ENCODE measurements at places on chromosomes 12 and 14.

DNA sequence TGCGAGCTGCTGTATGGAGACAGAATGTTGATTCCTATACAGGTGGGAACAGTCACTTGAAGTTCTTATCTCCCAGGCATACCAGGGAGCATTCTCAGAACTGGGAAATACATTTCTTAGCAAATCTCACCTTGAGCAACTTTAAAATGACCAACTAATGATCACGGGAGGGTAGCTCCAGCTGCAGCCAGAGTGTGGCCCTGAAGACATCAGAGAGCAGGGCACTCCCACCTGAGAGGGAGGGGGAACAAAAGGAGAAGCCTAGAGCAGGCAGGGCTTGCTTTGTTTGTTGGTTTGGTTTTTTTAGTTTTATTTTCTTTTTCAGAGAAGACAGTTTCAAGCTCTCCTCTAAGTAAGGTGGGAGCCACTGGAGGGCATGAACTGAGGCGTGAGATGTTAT, 101.1 kb downstream of the OTX2 start:
- DNase-seq, result no peak

DNA sequence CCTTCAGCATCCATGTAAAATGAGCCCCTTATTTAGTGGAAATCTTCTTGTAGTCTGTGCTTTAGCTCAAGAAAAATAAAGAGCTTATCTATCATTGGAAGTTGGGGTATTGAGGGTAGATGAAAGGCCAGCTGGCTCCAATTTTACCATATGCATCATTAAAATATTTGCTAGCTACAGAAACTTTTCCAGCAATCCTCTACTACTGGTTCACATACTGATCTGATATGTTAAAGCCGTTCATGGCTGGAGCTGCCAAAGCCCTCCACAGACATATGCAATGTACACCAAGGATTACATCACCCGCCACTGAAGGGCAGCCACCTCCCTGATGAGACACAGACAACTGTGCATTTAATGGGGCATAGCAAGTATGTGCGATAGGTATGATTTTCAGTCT, 1205.3 kb downstream of the GALC start:
- DNase-seq, result no peak

- no peak for DNase-seq
Measured at GRCh38 chr12:82008251-82008650, 249.1 kb upstream of the PPFIA2 start.

- DNase-seq, result no peak
Measured at GRCh38 chr14:104321088-104321801, 182.9 kb downstream of the KIF26A start.

DNA sequence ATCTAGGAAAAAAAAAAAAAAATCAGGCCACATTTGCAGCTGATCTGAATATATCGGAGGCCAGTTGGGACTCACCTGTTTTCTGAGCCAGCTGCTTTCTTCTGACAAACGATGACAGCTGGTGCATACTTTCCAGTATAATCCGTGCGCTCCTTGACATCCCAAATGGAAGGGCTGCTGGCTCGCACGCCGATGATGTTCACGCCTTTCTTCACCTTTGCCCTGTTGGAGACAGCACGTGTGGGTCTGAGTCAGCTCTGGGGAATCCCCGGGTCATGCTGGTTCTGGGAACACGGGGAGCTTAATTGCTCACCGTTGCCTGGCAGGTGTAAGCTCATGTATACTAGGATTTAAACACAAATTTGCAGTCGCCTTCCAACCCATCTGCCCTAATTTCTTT, 372.8 kb downstream of the TMEM132D start:
- no peak for DNase-seq

DNA sequence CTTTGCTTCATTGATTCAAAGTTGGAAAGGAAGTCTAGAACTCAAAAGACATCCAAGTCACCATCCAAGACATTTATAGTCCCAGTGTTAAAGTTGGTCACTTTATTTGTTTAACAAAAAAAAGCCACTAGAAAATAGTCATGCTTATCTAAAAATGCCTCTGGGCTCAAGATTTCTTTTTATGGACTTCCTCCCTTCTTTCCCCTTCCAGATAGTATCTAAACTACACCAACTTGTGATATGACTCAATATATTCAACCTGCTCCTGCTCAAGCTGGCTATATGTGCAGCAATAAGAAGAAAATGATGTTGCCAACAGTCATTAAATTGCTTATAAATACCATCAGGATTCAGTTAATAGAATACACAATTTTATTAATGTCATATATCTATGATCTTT, 1177.1 kb downstream of the FLRT2 start:
- DNase-seq, result no peak
